ENCODE measurements at places on chromosomes 16 and 17.

DNA sequence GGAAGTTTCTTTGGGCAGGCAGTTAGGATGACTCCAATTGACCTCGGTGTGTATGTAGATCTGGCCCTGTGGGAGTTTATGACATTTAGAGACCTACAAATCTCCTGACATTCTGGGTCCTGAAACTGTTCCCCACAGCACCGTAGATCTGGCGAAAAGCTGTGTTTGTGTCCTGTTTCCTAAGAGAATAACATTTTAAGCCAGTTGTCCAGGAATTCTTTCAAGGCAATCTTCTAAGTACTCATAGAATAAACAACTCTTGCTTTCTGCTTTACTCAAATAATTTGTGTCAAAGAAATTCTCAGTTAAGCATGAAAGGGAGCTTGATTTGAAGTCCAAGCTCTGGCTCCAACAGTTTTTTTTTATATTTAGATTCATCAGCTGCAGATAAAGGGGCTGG lies 78.5 kb upstream of the ELAC2 start:
- DNase-seq = no peak

DNA sequence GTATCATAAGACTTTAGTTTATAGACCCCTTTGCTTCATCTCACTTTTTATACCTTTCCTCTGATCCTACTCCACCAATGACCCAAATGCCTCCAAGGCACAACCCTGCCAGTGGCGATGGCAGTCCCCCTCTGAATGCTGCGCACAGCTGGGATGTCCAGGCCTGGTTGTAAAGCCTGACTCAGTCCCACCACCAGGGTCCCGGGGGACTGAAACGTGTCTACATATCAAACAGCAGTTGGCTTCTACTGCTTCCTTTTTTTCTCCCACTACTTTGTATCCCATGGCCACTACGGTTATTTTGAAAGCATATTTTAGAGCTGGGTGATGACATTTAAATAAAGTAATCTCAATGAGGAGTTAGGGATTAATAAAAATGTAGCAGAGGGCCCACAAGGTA lies 329.8 kb upstream of the PSMD7 start:
- no peak for DNase-seq

- no peak for DNase-seq
Measured at GRCh38 chr17:43092901-43093300, 32.3 kb downstream of the BRCA1 start.

DNA sequence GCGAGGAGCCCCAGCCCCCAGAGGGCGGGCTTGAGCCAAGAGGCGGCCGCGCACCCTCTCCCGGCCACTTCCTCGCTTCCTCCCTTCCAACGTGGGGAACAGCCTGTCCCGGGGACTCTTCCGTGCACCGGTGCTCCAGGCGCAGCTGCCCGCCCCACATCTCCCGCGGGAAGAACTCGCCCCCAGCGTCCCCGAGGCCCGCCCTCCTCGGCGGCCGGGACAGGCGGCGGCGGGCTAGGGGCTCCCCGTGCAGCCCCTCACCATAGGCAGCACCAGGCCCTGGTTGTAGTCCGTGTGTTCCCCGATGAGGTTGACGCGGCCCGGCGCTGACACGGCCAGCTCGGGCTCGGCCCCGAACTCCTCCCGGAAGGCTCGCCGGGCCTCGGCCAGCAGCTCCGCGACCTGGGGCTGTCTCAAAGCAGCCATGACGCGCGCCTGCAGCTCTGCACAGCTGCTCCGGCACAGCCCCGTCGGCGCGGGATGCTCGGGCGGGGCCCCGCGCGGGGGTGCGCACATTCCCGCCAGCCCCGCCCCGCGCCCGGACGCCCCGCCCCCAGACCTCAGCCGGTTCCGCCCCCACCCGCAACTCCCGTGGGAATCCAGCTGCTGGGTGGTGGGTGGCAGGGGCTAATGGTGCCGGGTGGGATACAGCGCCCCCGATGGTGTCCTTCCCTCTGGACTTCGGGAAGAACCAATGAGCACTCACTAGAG lies at the start of gene GALK1:
Gene GALK1 (minus strand): TSS at position 482 of the 711 bp plus-strand sequence. CDS start 56 bp downstream, at position 426.
- no peak for DNase-seq

DNA sequence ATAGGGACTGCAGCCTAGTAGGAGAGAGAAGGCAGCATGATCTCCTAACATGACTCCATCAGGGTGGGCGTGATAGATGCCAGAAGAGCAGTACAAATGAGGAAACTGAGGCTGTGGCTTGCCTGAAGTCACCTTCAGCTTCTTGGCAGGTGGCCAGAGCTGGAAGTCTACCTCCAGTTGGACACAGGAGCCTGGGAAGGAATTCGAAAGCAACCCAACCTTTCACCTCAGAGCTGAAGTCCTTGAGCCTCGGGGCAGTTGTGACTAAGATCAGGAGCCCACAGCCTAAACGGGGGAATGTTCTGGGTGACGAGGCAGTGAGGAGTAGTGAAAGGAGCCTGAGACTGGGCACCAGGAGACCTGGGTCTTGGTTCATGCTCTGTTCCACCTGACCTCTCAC lies 9.4 kb upstream of the SLC52A1 start:
- DNase-seq = no peak

DNA sequence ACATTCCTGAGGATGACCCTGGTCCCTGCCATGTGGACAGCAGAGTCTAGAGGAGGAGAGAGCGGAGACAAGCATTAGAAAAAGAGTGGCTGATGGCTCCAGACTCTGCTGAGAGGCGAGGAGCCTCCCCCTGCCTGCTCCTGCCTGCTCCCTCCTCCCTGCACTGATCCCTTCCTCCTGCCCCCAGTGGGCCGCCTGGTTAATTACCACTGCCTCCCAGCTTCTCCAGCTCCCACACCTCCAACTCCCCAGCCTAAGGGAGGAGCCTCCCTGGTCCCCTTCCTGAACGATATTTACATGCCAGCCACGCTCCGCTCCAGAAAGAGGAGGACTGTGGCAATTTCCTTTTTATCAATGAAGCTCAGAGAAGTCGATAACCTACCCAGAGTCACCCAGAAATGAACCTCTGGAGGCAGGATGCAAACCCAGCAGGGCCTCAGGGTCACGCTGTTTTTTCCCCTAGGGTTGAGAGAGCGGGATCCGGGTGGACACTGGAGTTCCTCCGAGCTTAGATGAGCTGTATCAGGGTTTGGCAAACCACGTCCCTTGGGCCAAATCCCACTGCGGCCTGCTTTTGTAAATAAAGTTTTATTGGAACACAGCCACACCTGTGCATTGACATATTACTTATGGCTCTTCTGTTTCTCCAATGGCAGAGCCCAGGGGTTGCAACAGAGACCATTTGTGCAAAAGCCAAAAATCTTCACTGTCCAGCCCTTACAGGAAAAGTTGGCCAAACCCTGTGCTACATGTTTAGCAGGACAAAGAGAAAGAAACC lies 27.1 kb upstream of the JPH3 start:
- DNase-seq = no peak

DNA sequence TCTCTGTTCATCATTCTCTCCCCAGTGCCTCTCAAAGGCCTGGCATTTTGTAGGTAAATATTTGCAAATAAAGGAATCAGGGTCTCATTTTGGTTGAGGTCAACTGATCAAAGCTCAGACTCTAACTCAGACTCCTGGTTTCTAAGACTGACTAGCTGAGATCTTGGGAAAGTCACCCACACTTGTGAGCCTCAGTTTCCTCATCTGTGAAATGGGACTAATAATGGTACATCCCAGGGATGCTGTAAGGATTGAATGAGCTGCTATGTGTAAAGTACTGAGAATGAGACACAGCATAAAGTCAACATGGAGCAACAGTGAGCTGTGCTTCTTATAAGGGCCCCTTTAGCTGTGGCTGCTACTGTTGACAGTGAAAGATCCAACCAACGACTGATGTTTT lies 70.6 kb upstream of the XYLT1 start:
- DNase-seq = no peak

DNA sequence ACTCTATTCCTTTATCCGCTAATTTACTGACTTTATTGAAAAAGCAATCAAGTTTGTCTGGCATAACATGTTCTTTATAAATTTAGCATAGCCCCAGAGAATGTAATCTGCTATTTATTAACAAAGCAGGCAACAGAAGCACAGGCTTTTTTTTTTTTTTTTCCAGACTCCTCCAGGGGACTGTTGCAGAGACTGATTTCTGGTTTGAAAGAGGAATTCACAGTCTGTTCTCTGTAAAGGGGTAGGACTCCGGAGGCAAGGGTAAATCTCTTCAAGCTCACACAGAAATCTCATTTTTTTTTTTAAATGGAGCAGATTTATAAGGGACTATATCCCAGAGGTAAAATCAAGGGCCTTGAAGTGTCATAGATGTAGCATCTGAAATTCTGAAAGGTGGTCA lies 1386.5 kb upstream of the CDH8 start:
- DNase-seq = no peak

DNA sequence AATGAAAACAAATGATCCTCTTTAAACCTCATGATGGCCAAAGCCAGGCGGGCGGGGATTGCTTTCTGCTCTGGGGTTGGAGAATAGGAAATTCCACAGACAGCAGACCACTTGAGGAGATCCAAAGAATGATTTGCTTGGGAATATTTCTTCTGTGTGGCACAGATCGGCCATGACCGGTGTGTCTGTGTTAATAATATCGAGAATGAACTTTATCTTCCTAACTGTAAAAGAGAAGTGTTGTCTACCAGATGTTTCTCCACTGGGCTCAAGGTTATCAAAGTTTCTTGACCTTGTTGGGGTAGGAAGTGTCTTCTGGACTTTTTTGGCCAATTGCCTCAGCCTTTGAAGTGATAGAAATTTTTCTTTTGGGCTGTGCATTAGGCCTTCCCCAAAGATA lies 186.6 kb upstream of the ZFHX3 start:
- no peak for DNase-seq

- DNase-seq = no peak
Measured at GRCh38 chr17:63842173-63842539, 329 bp downstream of the SMARCD2 start.

DNA sequence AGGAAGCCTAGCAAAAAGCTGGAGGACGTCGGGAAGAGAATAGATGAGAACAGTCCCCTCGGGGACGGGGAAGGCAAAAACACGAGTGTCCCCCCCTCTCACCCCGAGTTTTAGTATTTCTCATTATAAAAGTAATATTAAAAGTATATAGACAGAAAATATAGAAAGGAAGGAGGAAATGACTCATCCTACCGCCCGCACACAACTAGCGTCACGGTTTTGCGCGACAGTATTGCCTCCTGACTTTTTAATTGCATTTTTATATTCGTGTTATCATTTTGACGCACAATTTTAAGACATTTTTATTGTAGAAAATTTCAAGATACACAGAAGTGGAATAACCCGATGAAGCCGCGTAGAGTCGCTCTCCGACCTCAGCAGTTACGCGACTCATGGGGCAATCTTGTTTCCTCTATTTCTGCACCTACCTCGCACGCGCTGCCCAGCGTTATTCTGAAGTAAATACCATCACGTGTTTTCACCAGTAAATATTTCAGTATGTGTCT lies 652 bp upstream of the SLC25A19 start:
- no peak for DNase-seq

DNA sequence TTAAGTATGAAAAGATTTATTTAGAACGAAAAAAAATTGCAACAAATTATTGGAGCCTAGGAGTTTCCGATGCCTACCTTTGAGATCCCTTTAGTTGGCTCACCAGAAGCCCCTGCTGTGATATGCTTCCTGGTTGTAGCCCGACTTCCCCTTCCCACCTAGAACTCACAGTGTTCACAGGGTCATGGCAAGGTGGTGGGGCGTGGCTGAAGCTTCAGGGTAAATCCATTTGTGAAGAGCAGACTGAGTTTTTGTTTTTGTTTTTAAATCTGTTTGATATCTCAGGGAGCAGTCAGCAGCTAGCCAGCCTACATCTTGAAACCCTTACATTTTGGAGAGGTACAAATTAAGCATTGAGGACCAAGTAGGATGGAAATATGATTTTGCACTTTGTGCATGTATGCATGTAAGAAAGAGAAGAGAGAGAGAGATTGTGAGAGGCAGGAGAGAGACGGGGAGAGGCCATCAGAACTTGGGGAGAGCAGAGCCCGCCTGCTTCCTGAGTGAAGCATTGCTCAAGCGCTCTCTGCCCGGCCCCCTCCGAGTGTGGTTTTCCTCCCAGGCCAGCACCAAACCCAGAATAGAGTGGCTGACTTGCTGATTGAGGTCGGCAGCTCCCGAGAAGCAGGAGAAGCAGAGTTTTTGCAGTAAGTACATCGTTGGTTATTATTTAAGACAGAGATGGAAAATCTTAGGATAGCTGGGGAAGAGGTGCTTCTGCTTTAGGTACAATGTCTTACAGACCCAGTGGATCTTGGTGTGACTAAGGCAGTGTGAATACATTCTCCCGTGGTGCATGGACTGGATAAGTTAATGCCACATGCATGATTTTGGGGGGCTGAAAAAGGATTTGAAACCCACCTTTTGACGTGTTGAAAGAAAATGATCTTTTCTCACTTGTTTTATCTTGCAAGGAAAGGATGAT lies 64.2 kb downstream of the SPECC1 start:
- no peak for DNase-seq

DNA sequence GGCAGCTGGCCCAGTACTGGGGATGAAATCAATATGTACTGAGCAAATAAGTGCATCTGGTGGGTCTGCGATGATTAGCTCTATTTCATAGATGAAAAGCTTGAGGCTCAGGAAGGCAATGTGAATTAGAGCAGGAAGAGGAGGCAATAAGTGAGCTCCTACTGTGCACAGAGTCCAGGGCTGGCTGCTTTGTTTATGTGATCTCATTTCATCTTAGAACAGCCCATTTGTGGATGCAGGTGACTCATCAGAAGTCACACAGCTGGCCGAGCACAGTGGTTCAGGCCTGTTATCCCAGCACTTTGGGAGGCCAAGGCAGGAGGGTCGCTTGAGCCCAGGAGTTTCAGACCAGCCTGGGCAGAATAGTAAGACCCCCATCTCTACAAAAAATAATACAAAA lies 7.1 kb downstream of the TMEM114 start:
- DNase-seq = no peak

- DNase-seq = no peak
Measured at GRCh38 chr17:71427801-71428200, 693.0 kb upstream of the SOX9 start.

- no peak for DNase-seq
Measured at GRCh38 chr16:14354561-14355351, 275.3 kb downstream of the PARN start.

All from HCT116 (cell line).